ENCODE measurements at places on chromosomes 7 and 10.

- no peak for DNase-seq
These were observed 668 bp downstream of the GPR37 start for GRCh38 chr7:124764847-124765400.

DNA sequence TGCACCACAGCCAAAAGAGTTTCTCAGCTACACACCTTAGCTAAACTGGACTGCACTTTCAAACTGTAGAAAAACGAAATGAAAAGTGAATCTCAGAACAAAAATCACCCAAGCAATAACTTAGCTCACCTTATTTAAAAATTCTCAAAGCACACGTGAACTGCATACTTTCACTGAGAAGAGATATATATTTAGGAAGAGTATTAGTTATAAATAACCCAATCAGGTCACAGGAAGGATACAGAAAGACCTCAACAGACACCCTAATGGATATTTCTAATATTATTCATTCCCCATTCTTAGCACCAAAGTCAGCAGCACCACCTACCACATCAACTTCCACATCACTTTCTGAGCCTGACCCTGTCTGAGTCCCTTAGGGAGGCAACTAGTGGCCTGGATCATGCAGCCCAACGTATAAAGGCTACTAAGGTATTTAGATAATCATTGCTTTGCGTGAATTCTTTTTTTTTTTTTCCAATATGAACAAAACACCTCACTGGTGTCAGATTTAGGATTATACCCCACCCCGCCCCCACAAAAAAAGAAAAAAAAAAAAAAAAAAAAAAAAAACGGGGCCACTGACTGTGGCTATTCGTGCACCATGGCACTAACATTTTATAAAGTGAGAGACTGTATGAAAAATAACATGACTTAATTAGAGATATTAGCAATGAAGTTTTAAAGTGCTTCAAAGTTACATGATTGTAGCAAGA is 2.6 kb downstream of the ABI1 start:
- DNase-seq, result no peak

- DNase-seq, result no peak
These were observed 4.8 kb downstream of the DOCK4 start for GRCh38 chr7:112201411-112201810.

GRCh38 chr7:55065511-55066229 is 46.9 kb downstream of the EGFR start:
- DNase-seq, result no peak

DNA sequence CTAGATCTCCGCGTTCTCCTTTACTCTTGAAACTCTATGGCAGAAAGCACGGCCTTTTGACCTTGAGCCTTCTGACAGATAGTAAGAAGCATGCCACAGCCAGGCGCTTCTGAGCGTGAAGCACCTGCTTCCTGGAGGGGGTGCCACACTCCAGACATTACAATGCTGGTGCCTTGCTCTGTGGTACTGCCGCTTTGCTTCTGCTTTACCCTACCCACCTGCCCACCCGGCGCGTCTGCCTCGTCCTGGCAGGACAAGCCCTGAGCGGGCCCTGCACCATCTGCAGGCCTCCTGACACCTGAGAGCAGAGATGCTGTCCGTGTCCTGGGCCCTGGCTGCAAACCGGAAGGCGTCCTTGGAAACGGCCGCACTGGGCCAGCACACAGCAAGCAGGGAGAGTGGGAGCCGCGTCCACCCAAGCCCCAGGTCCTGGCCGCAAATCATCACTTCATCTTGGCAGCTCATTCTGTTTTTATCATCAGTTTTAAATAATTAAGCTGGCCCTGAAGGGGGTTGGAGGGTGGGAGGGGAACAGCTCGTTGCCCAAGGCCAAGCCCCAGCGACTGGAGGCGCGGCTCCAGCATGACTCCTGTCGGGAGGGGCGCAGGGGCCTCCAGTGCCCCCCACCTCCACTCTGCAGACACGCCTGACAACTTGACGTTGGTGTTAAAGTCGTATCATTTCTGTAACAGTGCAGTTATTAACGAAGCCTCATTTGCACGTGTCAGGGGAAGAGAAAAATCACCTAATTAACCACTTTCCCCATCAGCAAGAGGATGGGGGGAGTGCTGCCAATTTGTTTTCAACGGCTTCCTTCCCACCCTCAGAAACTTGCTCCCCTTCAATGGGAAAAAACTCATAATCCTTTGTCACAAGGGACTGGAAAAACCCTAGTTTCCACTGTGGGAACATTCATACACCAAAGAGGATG is 132.2 kb downstream of the MAD1L1 start:
- DNase-seq, result no peak

GRCh38 chr7:42104694-42105093 is 132.3 kb downstream of the GLI3 start:
- DNase-seq, result no peak

- DNase-seq, result no peak
These were observed 145.1 kb downstream of the PLXDC2 start for GRCh38 chr10:19961076-19962053.

- DNase-seq, result no peak
These were observed 179.4 kb downstream of the CPEB3 start for GRCh38 chr10:92111336-92111939.

GRCh38 chr10:67864607-67865371 is 19.7 kb upstream of the SIRT1 start:
- no peak for DNase-seq

DNA sequence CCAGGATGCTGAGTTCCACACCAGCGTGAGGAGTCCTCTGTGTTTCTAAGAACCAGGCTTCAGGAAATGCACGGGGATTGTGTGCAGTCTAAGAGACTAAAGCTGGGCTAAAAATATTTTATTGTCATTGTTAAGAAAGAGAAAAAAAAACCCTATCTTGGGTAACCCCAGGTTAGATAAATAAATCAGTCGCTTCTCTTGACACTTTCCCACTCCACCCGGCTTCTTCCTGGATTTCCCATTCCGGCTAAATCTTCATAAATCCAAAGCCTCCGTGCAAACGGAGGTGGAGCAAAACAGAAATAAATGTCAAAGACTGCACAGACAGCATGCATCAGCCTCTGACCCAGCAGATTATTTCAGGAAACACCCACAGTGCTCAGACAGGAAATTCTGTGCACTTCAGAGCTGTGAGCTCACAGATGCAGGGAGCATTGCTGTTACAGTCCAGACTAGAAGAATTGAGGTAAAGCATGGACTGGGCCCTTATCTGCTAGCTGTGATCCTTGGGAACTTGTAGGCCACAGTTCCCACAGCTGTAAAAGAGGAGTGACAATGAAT is 44.8 kb upstream of the GRID1 start:
- no peak for DNase-seq

DNA sequence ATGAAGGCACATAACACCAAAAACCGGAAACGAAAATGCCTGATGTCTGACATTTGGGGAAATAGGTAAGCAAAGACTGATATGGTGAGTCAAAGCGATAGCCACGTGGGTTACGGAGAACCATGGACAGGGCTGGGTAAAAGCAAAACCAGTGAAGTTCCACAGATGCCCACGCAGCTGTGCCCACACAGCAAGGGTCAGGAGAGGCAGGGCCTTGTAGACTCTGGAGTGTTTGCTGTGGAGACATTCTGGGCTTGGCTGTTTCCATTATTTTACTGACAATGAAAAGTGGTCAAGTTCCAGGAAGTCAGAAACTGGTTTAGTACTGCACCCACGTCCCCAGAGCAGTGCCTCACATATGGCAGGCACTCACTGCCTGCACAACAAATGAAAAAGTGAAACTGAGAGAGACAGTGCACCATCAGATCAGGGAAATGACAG is 148.7 kb downstream of the ZMYND11 start:
- peak; percentile 25 for DNase-seq

- DNase-seq, result no peak
These were observed 77.9 kb downstream of the ARHGAP21 start for GRCh38 chr10:24645784-24646183.

GRCh38 chr10:16732376-16732775 is 84.8 kb downstream of the RSU1 start:
- DNase-seq, result no peak

GRCh38 chr10:11146402-11147171 is 128.9 kb downstream of the CELF2 start:
- no peak for DNase-seq

- DNase-seq, result no peak
These were observed 103.0 kb upstream of the KLF6 start for GRCh38 chr10:3887885-3888476.

DNA sequence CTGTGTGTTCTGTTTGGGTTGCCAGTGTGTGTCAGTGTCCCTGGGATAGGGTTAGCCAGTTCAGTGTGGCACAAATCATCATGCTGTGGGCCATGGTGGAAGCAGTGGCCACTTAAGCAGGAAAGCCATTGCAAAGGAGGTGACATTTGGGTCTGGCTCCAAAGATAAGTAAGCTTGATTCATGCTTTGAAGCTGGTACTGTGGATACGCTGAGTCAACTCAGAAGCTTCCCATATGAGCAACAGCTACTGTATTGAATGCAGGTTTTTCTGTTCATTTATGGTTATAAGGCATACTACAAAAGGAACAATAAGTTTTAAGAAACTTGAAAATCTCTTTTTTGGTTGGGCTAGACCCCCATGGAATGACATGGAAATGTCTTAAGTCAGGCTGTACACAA is 143.1 kb downstream of the BMPER start:
- no peak for DNase-seq

DNA sequence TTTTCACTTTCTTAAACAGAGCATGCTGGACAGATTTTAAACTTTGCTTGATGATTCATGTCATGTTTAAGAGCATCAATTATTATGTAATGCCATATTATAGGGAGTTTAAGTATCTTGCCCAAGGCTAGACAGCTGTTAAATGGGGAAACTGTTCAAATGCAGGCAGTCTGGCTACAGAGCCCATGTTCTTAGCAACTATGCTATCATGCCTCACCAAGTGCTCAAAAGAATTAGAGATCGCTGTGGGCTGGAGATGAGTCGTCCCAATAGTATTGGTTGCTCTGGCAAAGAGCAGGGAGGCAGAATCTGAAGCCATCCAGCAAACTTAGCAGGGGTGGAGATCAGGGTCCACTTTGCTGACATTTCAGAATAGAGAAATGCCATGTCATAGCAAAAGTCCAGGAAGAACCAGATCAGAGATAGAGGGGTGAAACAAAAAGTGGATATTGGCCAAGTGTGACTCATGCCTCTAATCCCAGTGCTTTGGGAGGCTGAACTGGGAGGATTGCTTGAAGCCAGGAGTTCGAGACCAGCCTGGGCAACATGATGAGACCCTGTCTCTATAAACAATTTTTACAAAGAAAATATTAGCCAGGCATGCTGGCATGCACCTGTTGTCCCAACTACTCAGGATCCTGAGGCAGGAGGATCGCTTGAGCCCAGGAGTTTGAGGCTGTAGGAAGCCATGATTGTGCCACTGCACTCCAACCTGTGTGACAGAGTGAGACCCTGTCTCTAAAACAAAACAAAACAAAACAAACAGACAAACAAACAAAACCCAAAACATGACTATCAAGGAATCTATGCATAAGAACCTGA is 57.8 kb downstream of the BAMBI start:
- DNase-seq, result no peak

DNA sequence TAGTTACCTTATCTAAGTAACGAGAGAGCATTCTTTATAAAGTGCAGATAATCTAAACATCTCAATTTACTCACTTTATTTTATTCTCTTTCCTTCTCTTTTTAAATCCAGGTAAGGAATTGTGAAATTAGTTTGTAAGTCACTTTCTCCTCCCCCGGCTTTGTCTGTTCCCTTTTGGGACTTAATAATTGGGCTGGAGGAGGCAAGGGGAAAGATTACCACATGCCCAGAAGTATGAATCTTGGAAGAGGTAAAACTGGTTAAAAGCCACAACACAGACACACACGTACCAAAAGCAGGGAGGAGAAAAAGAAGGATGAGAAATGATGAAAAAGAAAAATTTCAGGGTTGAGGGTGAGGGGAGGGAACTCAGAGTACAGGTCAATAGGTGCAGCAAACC is 63.3 kb upstream of the LRRC17 start:
- DNase-seq, result no peak

DNA sequence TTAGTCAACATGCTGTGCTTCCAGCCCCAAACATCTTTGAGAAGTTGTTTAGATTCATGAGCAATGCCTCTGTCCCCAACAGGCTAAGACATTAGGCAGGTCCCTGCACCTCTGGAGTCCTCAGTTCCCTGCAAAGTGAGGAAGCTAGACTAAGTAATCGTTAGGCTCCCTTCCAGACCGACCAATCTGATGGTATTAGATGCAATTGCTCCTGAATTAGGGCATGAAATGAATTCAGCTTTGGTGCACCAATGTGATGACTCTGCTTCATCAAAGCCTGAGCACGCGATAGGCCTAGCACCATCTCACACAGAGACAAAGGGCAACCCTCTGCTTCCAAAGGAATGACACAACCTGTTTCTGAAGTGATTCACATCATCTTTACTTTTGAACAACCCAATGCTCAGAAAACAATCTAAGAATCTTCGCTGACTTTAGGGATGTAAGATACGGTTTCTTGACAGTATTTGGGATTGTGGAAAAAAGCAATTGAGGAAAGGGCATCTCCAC is 723 bp upstream of the TES start:
- no peak for DNase-seq

DNA sequence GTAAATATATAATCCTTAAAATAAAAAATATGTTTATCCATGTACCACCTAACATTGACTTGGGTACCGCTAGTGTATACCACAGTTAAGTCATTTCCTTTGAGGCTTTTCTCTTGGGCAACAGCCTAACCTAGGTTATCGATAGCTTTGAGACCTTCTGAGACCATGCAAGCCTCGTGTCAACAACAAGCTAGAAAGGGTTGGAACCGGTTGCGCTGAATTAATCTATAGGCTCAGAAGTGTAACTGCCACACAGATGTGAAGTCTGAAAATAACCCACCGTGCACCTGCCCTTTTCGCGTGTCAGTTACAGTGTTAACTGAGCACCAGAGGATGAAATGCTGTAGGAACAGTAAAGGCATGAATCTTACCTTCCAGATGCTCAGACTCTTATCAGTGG is 59.8 kb downstream of the ARID5B start:
- DNase-seq, result no peak

DNA sequence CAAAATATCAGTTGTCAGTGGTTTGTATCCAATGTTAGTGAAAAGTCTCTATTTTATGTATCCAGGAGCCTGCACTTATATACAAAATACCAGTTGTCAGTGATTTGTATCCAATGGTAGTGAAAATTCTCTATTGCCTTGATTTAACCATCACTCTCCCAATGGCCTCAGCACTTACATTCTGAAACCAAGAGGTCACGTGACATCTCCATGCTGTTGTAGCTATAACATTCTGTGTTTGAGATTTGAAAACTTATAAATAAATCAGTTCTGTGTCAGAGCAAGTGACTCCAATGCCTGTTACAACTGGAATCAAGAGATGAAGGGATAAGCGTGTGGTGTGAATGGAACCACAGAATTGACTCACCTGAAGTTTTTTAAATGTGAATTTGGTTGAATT is 30.6 kb upstream of the GATA3 start:
- DNase-seq, result no peak

GRCh38 chr10:19629567-19629966 is 186.7 kb upstream of the PLXDC2 start:
- no peak for DNase-seq

DNA sequence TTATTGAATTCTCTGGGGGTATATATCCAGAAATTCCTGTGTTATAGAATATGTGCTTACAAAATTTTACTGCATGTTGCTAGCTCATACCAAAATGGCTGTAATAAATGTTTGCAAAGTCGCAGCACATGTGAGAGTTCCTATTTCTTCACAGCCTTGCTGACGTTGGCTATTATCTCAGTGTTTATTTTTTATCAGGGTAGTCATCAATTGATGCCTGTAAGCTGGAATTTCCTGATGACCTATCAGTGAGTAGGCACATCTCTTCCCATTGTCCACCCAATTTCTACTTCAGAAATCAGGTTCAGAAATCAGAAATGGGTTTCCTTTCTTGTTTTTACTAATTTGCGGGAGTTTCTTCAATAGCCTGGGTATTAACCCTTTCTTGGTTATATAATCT is 268.1 kb upstream of the FZD8 start:
- no peak for DNase-seq
